Stimulated activated CD4-positive, alpha-beta T cell treated with anti-CD3 and anti-CD28 coated beads, Interleukin-15, amount 100 ng/mL, for 1 hour (primary cell): ENCODE measurements at places on chromosomes 5 and 9.

- no peak for DNase-seq
These were observed 349.2 kb upstream of the MEF2C start for GRCh38 chr5:89232139-89232603.

- DNase-seq: no peak
These were observed 19.3 kb downstream of the TYRP1 start for GRCh38 chr9:12712532-12712931.

GRCh38 chr5:175741556-175741955 is 83.7 kb downstream of the HRH2 start:
- no peak for DNase-seq

DNA sequence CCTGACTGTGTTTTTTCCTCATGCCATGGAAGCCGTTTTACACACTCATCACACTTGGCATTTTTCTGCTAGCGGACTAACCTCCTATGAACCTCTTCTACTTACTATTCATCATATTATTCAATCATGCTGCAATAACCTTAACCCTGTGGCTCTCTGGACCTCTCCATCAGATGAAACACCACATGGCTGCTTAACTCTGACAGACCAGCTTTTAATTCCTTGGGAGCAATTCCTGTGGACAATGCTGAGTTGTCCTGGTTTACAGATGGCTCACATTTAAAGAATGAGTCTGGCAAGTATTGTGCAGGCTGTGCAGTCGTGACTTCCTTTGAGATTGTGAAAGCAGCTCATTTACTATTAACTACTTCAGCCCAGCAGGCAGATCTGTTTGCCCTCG is 9.0 kb downstream of the OR1J1 start:
- DNase-seq: no peak

DNA sequence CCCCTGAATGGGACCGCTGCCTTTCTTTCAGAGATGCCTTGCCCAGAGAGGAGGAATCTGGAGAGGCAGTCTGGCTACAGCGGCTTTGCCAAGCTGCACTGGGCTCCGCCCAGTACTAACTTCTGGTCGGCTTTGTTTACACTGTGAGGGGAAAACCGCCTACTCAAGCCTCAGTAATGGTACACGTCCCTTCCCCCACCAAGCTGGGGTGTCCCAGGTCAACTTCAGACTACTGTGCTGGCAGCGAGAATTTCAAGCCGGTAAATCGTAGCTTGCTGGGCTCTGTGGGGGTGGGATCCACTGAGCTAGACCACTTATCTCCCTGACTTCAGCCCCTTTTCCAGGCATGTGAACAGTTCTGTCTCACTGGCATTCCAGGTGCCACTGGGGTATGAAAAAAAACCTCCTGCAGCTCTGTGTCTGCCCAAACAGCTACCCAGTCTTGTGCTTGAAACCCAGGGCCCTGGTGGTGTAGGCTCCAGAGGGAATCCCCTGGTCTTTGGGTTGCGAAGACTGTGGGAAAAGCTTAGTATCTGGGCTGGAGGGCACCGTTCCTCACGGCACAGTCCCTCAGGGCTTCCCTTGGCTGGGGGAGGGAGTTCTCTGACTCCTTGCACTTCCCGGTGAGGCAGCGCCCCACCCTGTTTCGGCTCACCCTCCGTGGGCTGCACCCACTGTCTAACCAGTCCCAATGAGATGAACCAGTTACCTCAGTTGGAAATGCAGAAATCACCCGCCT is 171.2 kb downstream of the CWC27 start:
- DNase-seq: no peak

- no peak for DNase-seq
These were observed 16.5 kb downstream of the ADCY2 start for GRCh38 chr5:7412409-7412808.

GRCh38 chr9:136722969-136723356 is 10.6 kb downstream of the DIPK1B start:
- no peak for DNase-seq

- no peak for DNase-seq
These were observed 249.9 kb downstream of the CDK5RAP2 start for GRCh38 chr9:120330031-120330430.

DNA sequence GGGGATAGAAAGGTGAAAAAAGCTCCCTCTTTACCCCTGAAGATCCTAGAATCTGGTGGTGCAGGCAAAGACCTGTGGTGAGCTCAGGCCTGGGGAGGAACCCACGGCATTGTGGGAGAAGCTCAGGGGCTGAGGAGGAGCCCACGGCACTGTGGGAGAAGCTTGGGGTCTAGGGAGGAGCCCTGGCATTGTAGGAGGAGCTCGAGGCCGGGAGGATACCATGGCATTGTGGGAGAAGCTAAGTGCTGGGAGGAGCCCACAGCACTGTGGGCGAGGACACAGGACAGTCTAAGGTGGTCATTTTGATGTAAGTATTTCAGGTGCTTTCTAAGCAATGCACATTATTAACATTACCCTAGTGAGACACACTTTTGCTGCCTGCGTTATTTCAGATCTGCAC is 179.7 kb downstream of the HSD17B3 start:
- DNase-seq: no peak

- no peak for DNase-seq
These were observed 216.3 kb downstream of the C9orf50 start for GRCh38 chr9:129404621-129405020.
